ENCODE measurements at places on chromosomes 5 and 9.
A peak's percentile ranks its signal among the peaks of the same experiment; 100 is the strongest.

GRCh38 chr5:68189613-68190012 lies 25.9 kb upstream of the PIK3R1 start:
- DNase-seq: no peak

DNA sequence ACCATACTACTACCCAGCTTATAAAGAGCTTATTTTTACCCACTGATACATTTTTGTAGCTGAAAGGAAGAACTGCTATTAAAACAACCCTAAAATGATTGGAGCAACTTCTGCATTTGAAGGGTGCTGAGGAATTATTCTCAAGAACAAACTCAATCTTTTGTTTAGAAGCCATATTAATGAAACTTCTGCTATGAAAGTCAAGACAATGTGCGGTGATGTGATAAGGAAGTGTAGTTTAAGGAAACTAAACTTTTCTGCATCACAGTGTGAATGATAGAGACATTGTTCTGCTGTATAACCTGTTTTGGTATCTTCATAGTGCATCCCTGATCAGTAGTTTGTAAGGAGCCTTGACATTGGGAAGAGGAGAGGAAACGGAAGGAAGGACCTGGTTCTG lies 408.5 kb downstream of the TMEM38B start:
- DNase-seq: no peak

DNA sequence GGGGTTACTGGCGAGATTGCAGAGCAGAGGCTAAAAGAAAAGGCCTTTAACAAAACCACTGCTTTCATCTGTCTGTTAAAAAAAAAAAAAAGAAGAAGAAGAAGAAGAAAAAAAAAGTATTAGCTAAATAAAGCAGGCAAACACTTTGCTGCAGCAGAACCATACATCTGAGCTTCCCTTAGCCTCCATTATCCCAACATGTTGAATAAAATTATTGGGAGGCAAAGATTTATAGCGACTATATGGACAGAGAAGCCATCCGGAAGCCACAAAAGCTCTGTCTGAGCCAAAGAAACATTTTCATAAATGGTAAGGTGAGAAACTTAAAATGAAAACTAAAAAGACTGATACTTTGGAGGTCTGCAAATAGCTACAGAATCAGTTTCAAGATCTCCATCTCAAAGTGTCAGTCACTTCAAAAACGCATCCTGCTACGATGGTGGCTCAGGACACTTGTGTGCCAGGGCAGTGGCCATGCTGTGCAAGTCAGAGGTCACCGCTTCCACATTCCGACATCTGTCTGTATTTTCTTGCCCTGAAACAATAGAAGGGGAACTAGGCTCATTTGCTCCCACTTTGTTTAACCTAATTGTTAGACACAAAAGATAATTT lies 9.6 kb downstream of the EFNA5 start:
- no peak for DNase-seq

GRCh38 chr5:107817436-107817835 lies 146.7 kb upstream of the EFNA5 start:
- DNase-seq: no peak

DNA sequence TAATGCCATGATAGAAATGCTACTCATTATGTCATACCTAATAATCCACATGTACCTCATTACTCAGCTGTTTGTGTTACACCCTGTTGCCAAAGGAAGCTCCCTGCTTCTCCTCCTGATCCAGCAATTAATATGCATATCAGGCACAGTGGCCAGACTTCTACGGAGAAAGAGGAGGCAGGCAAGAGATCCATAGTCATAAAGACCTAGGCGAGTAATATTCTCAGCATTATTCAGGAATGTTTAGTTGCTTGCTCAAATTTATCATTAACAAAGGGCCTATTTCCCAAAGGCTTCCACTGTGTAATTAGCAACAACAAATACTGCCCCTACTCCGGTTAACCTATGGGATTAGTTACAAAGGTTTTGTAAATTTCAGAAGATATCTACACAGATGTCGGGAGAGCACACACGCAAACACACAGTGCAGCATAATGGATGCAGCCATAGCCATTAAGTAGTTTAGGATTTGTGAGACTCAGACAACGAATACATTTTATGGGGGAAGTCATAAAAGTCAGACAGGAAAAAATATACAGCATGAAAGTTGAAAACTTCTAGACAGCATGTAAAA lies 192.6 kb downstream of the EFNA5 start:
- DNase-seq: no peak

- no peak for DNase-seq
Measured at GRCh38 chr5:3361811-3362605, 233.6 kb upstream of the IRX1 start.

DNA sequence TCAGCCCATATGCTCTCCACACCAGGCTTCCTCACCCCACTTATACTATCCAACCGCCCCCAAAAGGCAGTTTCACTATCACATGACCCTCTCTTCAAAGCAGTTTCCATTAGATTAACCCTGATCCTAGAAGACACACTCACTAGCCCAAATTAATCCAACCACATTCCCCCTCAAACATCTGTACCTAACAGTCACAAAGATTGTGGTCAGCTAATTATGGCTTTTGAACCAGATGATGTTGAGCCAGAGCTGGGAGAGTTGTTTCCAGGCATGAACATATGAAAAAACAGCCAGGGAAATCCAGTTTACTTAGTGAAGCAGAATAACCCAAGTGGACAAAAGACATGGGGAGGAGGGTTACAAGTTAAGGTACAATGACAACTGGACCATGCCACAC lies 131.2 kb downstream of the SPOCK1 start:
- DNase-seq: no peak

GRCh38 chr5:73030531-73030930 lies 74.7 kb downstream of the FCHO2 start:
- no peak for DNase-seq

DNA sequence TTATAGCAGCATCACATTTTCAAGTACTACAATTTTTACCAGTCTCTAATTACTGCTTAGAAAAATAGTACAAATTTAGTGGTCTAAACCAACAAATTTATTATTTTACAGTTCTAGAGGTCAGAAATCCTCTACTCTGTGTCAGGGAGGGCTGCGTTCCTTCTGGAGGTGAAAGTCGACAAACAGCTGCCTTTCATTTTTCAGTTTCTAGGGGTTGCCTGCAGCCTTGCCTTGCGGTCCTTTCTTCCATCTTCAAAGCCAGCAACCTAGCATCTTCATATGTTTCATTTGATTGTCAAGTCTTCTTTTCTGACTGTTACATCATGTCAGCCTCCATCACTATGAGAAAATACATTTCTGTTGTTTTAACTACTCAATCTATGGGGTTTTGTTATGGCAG lies 1022.1 kb downstream of the CDH18 start:
- no peak for DNase-seq

GRCh38 chr9:94901019-94901363 lies 174.5 kb downstream of the AOPEP start:
- DNase-seq: no peak

DNA sequence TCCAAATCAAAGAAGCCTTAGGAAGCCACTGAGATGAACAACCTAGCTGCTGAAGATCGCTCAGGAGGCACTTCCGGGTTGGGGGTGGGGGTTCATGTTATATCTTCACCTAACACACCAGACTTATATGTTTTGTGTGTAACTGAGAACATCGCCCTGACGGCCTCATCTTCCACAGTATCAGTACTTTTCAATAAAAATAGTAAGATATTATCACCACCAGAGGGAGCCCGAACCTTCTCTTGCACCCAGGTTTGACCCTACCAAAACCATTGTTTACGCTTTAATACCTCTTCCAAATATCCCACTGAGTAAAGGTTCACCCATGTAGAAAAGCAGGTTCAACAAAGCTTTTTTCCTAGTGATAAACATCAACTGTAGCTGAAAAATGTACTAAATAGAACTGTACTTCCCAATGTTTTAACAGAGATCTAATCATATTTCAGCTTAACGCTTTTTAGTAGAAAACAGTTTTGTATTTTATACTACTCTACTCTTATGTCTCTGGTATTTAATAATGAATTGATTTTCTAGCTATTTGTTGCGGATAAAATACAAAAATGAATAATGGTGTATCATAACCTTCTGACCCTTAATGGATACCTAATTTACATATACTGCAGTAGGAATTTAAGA lies 244.0 kb downstream of the EPB41L4A start:
- no peak for DNase-seq

DNA sequence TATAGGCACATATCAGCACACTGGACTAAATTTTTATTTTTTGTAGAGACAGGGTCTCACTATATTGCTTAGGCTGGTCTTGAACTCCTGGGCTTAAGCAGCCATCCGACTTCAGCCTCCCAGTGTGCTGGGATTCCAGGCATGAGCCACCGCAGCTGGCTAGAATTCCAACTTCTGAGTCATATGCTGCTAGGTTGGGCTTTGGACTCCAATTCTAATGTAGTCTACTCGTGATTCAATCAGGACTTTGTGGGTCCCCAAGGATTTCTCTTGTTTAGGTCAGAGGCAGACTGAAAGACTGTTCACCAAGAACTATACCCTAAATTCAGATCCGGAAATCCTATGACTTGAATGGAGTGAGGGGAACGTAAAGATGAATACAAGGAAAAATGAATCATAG lies 68.2 kb upstream of the CHD1 start:
- no peak for DNase-seq

DNA sequence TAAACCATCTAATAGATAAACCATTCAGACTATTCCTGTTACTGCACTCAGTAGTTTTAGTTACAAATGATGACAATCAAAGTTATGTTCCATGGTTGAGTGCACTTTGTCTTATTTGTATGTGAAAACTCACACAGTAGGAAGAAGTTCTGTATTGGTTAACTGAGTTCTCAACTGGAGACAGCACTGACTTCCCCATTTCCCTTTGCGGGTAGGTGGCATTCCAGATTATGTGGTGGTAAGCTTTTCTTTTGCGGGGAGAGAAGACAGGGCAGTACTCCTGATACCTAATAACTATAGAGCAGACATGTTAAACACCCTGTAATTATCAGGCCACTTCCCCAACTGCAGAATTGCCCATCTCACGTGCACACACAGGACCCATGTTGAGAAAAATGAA lies 24.4 kb downstream of the TARS1 start:
- DNase-seq: no peak

DNA sequence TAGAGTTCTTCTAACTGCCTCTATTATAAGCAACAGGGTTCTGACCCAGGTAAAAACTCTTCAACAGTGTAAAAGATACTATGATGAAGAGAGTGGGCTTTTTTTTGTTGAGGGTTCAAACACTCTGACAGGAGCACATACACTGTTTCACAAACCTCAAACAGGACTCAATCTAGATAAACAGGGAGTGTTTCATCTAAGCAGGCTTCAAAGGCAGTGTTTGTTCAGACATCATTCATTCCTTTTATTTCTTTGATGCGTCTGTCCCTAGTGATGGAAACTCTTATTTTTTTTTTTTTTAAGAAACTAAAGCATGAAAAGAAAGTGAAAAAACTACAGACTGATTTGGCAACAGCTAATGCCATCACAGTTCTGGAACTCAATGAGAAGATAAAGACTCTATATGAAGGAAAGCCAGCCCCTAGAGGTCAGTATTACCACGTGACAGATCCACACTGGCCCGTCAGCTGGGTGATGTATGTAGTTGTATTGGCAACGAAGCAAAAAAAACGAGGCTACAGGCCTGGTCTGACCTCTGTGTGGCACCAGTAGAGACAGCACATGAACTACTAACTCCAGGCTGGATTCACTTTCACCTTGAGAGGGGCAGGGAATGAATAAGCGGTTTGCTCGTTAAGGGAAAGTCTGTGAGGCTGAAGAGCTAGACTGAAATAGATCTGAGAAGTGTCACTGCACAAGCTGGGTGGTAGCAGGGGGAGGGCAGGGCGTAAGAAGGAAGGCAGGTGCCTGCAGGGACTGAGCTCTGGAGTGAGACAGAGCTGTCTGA lies 172.2 kb downstream of the CCDC192 start:
- peak; percentile 51 for DNase-seq

GRCh38 chr5:133642153-133642722 lies 29.9 kb upstream of the FSTL4 start:
- no peak for DNase-seq

- DNase-seq: no peak
Measured at GRCh38 chr5:38827525-38827924, 18.3 kb upstream of the OSMR start.

- no peak for DNase-seq
Measured at GRCh38 chr9:91273853-91274552, 87.7 kb downstream of the AUH start.

DNA sequence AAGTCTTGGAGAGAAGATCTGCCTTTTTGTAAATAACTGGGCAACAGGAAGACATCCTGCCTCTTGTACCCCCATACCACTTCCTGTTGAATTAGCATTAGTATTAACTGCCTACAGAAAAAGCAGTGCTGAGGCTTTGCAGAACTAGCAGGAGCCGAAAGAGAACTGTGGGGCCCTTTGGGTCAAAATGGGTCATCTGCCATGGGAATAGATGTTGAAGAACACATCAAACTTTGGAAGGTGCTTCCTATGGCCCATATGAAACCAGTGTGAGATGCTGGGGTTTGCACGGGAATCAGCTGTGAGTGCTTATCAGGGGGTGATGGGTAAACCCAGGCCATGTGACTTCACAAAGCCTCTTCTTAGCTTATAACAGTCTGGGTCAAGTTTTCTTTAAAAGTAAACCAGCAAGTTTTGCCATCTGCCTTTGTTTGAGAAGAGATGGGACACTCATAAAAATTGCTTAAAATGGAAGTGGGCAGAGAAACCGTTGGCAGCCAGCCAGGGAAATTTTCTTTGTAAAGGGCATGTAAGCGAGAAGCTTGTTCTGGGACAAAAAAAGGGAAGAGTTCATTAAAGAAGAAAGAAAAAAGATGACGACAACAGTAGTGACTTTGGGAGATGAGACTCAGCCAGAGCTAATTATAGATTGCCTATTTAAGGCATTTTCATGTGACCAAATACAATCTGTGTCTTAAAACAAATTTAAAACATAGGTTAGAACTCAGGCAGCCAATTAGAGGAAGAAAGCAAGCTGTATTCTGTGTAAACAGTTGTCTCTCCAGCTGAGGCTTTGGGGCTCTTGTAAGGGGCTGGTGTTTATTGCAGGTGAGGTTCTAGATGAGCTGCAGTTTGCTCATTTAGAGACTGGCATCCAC lies 4.4 kb downstream of the SLC25A25 start:
- peak; percentile 72 for DNase-seq

All from stimulated activated effector memory CD8-positive, alpha-beta T cell treated with anti-CD3 and anti-CD28 coated beads, Interleukin-12 subunit alpha, Interleukin-12 subunit beta, amount 100 ng/mL, for 72 hours (primary cell).